ENCODE measurements at places on chromosomes 2 and 18. TPM values are rescaled to one million over a fixed set of nuclear protein-coding genes. Genes with fewer than 3 reads are reported as not detected.

DNA sequence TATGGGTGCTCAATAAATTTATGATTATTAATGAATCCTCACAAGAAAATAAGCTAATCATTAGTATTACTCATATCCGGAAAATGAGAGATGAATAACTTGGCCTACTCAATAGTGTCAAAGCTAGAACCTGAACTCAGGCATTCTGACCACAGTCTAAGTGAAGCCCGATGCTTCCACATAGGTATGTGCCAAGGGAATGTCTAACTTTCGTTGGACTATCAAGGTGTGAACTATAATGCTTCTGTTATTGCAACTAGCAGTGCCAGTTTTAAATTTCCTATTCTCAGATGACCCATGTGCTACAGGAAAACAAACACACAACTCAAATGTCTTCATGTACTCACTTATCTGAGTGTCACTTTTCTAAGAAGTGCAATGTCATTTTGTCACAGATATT is 1.8 kb downstream of the BARD1 start:
- peak; percentile 18 for DNase-seq
- peaks cover 9% of the 10 kb centered on the region for H3K4me1 ChIP-seq
- peak overlapping the region; percentile 92 for H3K4me3 ChIP-seq
- H3K36me3 ChIP-seq = no peaks in the 10 kb centered on the region

DNA sequence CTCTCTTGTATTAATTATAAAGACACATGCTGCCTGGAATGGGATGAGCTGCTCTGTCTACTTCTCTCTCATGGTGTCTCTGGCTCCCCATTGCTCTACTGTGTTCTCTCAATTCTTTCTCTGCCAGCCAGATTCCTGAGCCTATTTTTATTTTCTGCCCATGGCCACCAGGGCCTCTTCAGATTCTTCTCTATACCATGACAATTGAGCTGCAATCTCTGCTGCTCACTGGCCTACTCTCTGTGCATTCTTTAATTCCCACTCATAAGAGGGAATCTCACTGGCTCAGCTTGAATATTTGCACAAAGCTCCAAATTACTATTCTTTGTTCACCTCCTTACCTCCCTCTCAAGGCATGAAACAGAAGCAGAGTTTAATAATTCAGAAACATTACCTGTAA is 161.4 kb upstream of the GULP1 start:
- H3K36me3 ChIP-seq = no peaks in the 10 kb centered on the region
- peaks cover 2% of the 10 kb centered on the region for H3K4me1 ChIP-seq
- DNase-seq = no peak
- H3K27me3 ChIP-seq = no peaks in the 10 kb centered on the region

GRCh38 chr2:220134756-220135534 is 507.5 kb downstream of the SLC4A3 start:
- no peak overlapping the region for H3K4me3 ChIP-seq
- no peaks in the 10 kb centered on the region for H3K36me3 ChIP-seq
- no peak for DNase-seq
- no peak overlapping the region for H3K27ac ChIP-seq

DNA sequence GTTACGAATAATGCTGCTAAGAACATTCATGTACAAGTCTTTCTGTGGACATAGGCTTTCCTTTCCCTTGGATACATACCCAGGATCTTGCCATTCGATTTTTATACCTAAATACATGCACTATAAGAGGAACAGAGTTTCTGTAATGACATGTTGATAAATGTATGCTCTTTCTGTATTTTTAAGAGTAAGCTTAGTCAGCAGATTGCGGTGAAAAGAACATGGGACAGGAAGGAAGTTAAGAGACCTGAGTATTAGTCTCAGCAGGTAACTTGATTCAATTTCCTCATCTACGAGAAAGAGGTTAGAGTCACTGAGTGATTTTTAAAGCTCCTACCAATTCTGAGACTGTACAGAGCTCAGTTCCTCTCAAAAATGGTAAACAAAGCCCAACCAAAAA is 2.6 kb upstream of the TLK1 start:
- H3K36me3 ChIP-seq = no peaks in the 10 kb centered on the region
- no peak for DNase-seq
- H3K27ac ChIP-seq = no peak overlapping the region

DNA sequence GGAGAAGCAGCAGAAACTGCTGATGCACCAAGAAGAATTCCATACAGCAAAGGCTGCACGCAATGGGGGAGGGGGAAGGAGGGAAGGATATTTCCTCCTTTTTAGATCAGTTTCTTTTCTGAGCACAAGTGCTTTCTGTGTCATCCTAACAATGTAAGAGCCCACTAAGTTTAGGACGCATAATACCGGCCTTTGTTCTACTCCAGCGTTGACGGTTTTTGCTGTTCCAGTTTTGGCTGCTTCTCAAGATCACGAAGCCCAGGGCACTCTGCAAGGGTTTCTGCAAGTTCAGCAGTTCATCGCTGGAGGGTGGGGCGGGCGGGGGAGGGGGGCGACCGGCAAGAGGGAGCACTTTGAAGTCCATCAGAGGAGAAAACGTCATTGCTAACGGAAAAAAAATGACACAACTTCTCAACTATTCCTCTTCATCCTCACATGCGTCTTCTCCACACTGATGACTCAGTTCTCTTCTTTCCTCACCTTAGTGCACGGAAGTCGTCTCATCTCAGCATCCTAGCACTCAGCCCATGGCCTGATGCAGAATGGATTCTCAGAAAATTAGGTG is 8.7 kb downstream of the FAM178B start:
- H3K4me1 ChIP-seq = no peaks in the 10 kb centered on the region
- no peaks in the 10 kb centered on the region for H3K27me3 ChIP-seq
- peak; percentile 64 for DNase-seq

DNA sequence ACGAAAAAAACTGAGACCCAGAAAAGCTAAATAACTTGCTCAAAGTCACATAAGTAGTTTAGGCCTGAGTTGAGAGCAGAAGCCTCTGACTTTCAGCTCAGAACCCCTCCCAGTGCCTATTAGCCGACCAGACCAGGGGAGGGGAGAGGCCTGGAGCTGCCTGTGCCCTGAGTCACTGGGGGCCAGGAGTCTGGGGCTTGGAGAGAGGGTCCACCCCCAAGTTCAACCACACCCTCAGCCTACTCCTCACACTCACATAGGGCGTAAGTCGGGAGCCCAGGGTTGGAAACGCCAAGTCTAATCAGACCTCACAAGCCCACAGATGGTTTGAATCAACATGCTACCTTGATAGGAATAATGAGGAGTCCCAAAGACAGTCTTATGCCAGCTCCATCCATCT is 12.6 kb upstream of the PKDCC start:
- DNase-seq = no peak
- H3K36me3 ChIP-seq = no peaks in the 10 kb centered on the region
- H3K4me3 ChIP-seq = no peak overlapping the region
- H3K27ac ChIP-seq = no peak overlapping the region
- peaks cover 10% of the 10 kb centered on the region for H3K4me1 ChIP-seq

DNA sequence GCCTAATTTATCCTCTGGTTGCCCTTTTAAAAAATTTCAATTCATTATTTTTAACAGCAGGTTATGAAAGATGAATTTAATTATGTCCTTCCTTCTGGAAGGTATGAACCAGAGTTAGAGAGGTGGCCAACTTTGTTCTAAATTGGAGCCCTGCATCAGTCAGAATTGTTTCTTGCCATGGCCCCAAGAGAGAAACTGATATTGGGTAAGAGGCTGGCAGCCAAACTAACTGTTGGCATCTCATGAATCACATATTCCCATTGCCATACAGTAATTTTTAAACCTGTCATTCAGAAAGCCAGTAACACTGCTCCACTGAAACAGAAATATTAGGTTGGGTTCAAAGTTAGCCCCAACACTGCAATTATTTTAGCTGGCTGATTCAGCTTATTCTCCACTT is 67.4 kb downstream of the SMAD2 start:
- H3K27me3 ChIP-seq = no peaks in the 10 kb centered on the region
- no peaks in the 10 kb centered on the region for H3K4me1 ChIP-seq
- H3K4me3 ChIP-seq = no peak overlapping the region
- peak; percentile 10 for DNase-seq

DNA sequence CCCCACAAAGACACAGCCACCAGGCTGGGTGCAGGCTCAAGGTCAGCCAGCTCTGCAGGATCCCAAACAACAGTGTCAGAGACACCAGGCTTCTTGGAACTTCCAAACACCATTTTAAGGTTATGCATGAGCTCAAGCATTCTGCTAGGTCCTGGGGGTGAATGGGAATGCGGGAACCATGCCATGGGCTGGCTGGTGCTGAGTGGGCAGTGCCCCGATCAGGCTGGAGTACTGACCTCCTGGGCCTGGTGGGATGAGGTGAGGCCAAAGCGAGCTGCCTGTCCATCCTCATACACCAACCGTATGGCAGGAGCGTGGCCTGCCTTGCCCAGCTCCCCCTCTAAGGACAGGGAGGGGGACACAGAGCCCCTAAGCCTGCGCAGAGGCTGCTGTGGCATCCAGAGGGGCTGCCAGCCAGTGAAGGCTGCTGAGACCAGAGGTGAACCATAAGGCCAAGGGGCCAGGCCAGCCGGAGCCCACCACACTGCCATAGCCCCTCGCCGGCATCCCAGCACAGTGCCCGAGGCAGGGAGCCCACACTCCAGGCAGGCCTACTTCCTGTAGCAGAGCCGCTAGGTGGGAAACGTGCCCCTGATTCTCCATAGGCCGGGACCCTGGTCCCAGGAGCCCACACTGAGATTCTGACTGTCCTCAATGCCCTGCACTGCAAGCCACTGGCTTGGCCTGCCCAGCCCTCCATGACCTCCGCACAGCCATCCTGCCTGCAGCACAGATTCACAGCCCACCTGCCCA is 135.0 kb downstream of the HDAC4 start:
- peak overlapping the region; percentile 4 for H3K27ac ChIP-seq
- H3K4me1 ChIP-seq = peaks cover 65% of the 10 kb centered on the region
- no peaks in the 10 kb centered on the region for H3K27me3 ChIP-seq
- H3K4me3 ChIP-seq = no peak overlapping the region
- no peak for DNase-seq

DNA sequence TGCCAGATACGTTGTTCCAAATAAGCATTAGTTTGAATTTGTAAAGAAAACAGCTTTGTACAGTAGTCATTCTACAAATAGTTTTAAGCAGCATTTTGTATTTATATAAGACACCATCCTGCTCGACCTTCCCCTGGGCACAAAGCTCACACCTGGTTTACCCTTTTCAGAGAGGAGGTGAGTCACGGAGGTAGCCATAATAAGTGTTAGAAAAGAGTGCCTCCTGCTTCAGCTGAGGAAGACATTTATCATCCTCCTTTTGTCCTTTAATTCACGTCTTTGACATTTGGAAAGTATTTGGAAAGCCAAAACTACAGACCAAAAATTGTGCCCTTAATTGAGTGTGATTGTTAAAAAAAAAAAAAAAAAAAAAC is 6.8 kb downstream of the RAB12 start:
- no peaks in the 10 kb centered on the region for H3K27me3 ChIP-seq
- peak overlapping the region; percentile 63 for H3K27ac ChIP-seq
- H3K36me3 ChIP-seq = peaks cover 8% of the 10 kb centered on the region
- H3K4me3 ChIP-seq = no peak overlapping the region

- no peak overlapping the region for H3K4me3 ChIP-seq
- no peaks in the 10 kb centered on the region for H3K36me3 ChIP-seq
- H3K27ac ChIP-seq = no peak overlapping the region
- no peaks in the 10 kb centered on the region for H3K27me3 ChIP-seq
- no peak for DNase-seq
- peaks cover 4% of the 10 kb centered on the region for H3K4me1 ChIP-seq
These were observed 91.7 kb upstream of the TRIB2 start for GRCh38 chr2:12624905-12625598.

The FEV gene
- not detected for total RNA-seq

The TSHZ1 gene
- 16.0 TPM for total RNA-seq

- DNase-seq = no peak
- H3K4me3 ChIP-seq = no peak overlapping the region
- peaks cover 8% of the 10 kb centered on the region for H3K27me3 ChIP-seq
- H3K4me1 ChIP-seq = peaks cover 4% of the 10 kb centered on the region
These were observed 233.7 kb downstream of the MYO3B start for GRCh38 chr2:170411660-170412059.

DNA sequence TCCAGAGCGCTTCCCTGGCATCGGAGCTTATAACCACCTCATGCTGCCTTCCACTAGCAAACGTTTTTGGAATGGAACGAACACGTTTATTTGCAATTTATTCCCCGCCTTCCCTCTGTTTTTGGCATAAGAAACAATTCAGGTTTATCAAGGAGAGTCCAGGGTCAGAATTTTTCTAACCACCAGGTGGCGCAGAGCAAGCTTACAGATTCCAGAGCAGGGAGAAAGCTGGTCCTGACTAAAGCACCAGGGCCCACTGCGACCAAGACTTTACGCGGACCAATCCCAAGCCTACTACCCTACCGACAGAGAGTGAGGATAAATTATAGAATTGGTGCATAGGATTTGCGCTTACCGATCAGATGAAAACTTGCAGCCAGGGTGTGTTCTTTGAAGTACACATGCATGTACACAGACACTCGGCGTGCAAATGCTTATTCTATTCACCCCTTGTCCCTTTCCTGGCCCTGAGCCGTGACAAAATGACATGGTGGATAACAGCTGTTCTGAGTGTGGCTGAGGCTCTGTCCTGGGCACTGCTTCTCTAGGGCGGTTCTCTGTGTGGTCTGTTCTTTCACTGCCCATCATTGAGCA is 34.7 kb downstream of the NAPG start:
- no peaks in the 10 kb centered on the region for H3K27me3 ChIP-seq
- H3K36me3 ChIP-seq = peaks cover 13% of the 10 kb centered on the region
- peaks cover 14% of the 10 kb centered on the region for H3K4me1 ChIP-seq
- H3K4me3 ChIP-seq = peak overlapping the region; percentile 18
- H3K27ac ChIP-seq = no peak overlapping the region

GRCh38 chr18:62867534-62867933 is 152.2 kb downstream of the PHLPP1 start:
- H3K36me3 ChIP-seq = no peaks in the 10 kb centered on the region
- DNase-seq = peak; percentile 70
- H3K4me1 ChIP-seq = no peaks in the 10 kb centered on the region
- no peak overlapping the region for H3K4me3 ChIP-seq
- no peak overlapping the region for H3K27ac ChIP-seq

The SLC16A14 gene
- 4.2 TPM for total RNA-seq

GRCh38 chr2:229703909-229704630 is 10.3 kb downstream of the DNER start:
- H3K4me1 ChIP-seq = no peaks in the 10 kb centered on the region
- H3K36me3 ChIP-seq = no peaks in the 10 kb centered on the region
- no peak for DNase-seq
- H3K27me3 ChIP-seq = no peaks in the 10 kb centered on the region

The GCKR gene
- total RNA-seq = not detected

The CCDC150 gene
- 4.6 TPM for total RNA-seq

GRCh38 chr18:76490670-76491472 is 4.2 kb downstream of the ZNF516 start:
- DNase-seq = peak; percentile 65
- H3K4me1 ChIP-seq = peaks cover 28% of the 10 kb centered on the region
- H3K27ac ChIP-seq = peak overlapping the region; percentile 94
- H3K27me3 ChIP-seq = no peaks in the 10 kb centered on the region
- no peaks in the 10 kb centered on the region for H3K36me3 ChIP-seq

The LINC00305 gene
- not detected for total RNA-seq

DNA sequence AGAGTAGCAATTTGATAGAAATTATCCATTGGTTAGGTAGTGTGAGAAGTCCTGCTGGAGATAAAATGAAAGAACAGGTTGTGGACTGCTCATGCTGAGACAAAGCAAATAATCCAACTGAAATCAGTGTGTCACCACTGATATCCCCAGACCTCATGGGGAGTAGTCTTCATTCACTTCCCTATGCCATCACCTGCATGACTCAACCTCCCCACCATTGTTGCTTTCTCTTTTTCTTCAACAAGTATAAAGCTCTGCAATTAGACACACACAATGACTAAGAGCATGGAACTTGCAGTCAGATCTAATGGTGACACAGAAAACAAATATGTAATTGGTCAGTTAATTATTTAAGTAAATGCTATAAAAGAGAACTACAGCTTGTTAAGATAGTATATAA is 475.3 kb downstream of the RIT2 start:
- H3K4me3 ChIP-seq = no peak overlapping the region
- H3K27me3 ChIP-seq = no peaks in the 10 kb centered on the region
- no peak overlapping the region for H3K27ac ChIP-seq
